ENCODE measurements at places on chromosomes 7 and 10.

DNA sequence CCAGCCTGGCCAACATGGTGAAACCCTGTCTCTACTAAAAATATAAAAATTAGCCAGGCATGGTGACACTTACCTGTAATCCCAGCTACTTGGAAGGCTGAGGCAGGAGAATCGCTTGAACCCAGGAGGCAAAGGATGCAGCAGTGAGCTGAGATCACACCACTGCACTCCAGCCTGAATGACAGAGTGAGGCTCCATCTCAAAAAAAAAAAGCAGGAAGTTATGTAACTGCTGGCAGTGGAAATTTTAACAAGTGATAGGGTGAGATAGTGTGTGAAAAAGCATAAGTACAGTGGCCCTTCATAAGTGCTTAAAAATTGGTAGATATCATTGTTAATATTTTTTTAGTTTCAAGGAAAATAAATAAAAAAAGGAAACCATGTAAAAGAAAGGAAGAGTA lies 12.3 kb downstream of the AKR1C3 start:
- no peak for DNase-seq

DNA sequence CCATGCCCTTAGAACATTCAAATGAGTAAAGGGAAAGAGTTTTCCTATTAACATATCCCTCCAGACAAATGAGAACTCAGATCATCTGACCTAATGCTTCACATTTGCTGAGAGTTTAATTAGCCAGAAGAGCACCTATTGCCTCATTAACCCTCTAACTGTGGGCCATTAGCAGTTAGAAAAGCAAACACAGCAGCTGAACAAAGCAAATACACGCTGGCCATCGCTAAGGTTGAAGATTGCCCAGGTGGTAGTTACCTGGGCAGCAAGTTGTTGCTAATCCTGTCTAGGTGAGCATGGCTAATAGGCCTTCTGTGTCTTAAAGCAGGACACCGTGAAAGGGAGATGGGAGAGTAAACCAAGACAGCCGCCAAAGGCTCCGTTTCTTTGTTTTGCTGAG lies 49.9 kb upstream of the UCN3 start:
- no peak for DNase-seq

- no peak for DNase-seq
Measured at GRCh38 chr10:68604441-68604840, 44.3 kb downstream of the TET1 start.

GRCh38 chr7:107332488-107333269 lies 137.2 kb upstream of the GPR22 start:
- no peak for DNase-seq

DNA sequence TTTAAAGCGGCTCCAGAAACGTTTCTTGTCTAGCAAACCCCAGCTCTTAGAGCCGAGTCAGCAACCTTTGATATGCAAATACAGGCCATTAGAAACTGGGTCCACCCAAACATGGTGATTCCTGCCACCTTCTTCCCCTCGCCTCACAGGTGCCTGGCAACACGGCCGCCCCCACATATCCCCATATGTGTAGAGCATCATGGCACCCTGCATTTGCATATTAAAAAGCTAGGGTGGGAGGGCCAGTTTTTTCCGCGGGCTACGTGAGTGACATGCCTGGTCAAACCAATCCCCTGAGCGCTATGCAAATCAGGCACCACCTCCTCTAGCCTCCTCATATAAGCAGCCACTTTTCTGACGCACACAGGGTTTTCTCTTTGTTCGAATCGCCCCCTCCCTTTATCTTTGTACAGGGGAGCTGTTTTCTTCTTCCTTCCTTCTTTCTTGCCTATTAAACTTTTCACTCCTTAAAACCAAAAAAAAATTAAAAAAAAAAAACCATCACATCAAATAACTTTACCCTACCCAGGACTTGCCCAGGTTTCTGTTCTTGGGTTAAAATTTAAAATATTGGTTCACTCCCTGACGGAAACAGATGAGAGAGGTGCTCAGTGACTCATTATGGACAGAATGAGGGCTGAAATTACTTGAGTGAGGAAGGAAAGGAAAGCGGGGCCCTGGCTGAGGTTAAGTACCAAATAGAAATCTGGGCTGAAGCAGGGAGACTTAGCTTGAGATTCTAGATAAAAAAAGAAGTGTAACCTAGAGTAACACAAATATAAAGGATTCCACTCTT lies 59.8 kb downstream of the COA1 start:
- DNase-seq = peak; percentile 90

- DNase-seq = no peak
Measured at GRCh38 chr7:29879609-29880008, 73.3 kb downstream of the WIPF3 start.

DNA sequence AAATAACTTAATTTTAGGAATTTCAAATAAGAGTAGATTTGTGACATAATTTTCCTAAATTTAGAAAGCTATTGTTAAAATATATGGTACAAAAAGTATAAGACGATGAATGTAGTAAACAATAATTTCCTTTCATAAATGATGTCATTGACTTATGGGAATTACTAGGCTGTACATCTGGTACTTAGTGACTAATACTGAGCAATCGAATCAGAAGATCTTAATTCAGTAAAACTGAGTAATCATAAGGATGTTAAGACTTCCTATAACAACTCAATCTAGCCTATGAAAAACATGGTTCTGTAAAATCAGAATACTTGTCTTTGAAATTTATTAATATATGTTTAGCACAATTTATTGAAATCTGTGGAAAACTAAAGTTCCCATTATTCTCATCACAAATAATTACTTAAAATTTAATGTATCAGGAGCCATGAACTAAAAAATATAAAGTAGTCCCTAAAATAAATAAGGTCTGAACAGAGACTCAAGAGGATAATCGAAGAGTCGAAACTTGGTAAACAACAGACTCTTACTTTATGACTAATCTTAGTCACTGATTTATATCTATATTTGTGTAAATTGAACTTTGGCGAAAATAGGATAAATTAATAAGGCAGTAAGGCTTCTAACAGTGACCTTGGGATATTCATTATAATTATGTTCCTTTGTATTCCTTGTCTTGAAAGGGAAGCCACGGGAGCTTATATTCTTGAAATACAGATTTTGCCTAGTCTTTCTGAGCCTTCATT lies 142.1 kb downstream of the HGF start:
- no peak for DNase-seq

GRCh38 chr10:110421512-110422138 lies 76.1 kb upstream of the DUSP5 start:
- DNase-seq = no peak

GRCh38 chr7:136853654-136854053 lies 14.8 kb upstream of the CHRM2 start:
- DNase-seq = no peak

GRCh38 chr10:33612116-33612515 lies 277.6 kb upstream of the NRP1 start:
- DNase-seq = no peak

- DNase-seq = no peak
Measured at GRCh38 chr10:36494371-36494770, 631.0 kb upstream of the ANKRD30A start.

GRCh38 chr7:23531050-23531793 lies 559 bp downstream of the TRA2A start:
- peak; percentile 69 for DNase-seq

- no peak for DNase-seq
Measured at GRCh38 chr10:21501731-21502347, 23.6 kb downstream of the SKIDA1 start.

DNA sequence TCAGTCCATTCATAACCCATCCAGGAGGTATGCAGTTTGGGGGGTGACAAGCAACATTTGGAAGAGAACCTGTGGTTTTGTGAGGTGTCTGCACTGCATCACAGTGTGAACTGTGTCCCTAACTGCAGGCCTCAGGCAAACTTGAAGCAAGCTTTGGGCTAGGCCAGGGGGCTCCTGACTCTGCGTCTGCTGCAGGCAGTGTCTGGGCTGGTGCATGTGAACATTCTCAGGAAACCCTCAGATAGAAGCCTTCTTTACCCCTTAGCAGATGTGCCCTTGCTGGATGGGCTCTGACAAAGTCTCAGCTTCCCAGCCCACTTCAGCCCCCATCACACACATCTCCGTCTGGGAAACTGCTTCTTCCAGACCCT lies 61.0 kb downstream of the VIPR2 start:
- DNase-seq = no peak

DNA sequence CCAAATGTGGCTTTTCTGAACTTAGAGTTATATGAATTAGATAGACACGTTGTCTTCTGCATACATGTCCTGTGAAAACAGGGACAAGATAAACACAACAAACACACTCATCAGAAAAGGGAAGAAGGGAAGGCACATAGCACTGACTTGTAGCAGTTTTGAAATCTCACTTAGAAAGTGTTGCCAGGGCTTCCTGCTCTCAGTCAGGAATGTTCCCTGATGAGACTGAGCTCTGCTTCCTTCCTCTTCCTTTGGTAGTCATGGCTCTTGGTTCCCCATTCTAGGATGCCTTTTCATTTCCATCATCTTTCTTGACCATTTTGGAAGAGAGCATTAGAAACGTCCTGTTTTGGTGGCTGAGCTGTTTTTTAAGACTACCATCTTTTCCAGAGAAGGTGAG lies 233.8 kb upstream of the LYZL1 start:
- DNase-seq = no peak

All from ACHN (cell line).